Heart right ventricle (tissue), 16 donors: ENCODE measurements at places on chromosomes 3 and 15. TPM values are rescaled to one million over a fixed set of nuclear protein-coding genes. Genes with fewer than 3 reads are reported as not detected.
A peak's percentile ranks its signal among the peaks of the same experiment; 100 is the strongest.

GRCh38 chr3:4570840-4571621 is 77.9 kb downstream of the ITPR1 start:
- H3K27me3 ChIP-seq = no peaks in the 10 kb centered on the region
- no peak overlapping the region for H3K27ac ChIP-seq
- DNase-seq = no peak
- no peaks in the 10 kb centered on the region for H3K36me3 ChIP-seq
- no peak overlapping the region for H3K4me3 ChIP-seq

DNA sequence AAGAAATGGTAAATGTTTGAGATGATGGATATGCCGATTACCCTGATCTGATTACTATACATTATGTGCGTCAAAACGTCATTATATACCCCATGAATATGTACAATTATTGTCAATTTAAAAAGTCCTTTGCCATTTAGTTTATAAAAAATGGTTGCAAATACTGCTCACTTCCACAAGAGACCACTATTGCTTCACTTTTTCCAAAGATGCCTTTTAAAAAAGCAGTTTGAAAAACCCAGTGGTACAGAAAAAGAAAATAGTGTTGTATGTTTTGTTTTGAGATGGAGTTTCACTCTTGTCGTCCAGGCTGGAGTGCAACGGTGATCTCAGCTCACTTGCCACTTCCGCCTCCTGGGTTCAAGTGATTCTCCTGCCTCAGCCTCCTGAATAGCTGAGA is 39.3 kb downstream of the EDEM1 start:
- no peaks in the 10 kb centered on the region for H3K36me3 ChIP-seq
- H3K27ac ChIP-seq = no peak overlapping the region
- no peaks in the 10 kb centered on the region for H3K27me3 ChIP-seq
- H3K4me1 ChIP-seq = peaks cover 9% of the 10 kb centered on the region

GRCh38 chr3:3798631-3799113 is 559 bp upstream of the LRRN1 start:
- H3K27me3 ChIP-seq = peaks cover 63% of the 10 kb centered on the region
- H3K27ac ChIP-seq = no peak overlapping the region
- DNase-seq = peak; percentile 11
- H3K4me3 ChIP-seq = peak overlapping the region; percentile 55
- no peaks in the 10 kb centered on the region for H3K4me1 ChIP-seq

DNA sequence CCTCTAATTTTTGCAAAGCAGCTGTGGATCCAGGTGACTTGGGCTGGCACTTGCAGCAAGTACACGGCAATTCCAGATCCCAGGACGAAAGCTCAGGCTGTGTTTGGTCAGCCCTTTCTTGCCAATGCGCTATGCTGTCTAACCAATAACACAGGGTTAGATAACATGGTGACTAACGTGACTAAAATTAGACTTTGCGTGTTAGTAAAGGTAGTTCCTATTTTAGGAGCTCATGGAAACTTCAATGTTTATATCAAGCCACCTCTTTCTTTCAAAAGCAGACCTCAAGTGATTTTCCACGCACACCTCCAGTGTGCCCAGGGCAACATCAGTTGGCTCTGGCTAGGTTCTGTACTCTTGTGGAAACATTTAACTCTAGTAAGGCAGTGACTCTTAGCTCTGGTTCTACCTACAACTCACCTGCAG is 32.5 kb downstream of the CDCP1 start:
- H3K4me3 ChIP-seq = no peak overlapping the region
- no peaks in the 10 kb centered on the region for H3K36me3 ChIP-seq
- peak; percentile 66 for DNase-seq
- peaks cover 13% of the 10 kb centered on the region for H3K4me1 ChIP-seq
- H3K27ac ChIP-seq = peak overlapping the region; percentile 81
- H3K27me3 ChIP-seq = no peaks in the 10 kb centered on the region

GRCh38 chr3:107817076-107817475 is 273.8 kb downstream of the CD47 start:
- H3K27ac ChIP-seq = no peak overlapping the region
- H3K4me3 ChIP-seq = no peak overlapping the region
- no peaks in the 10 kb centered on the region for H3K4me1 ChIP-seq
- peaks cover 28% of the 10 kb centered on the region for H3K27me3 ChIP-seq

DNA sequence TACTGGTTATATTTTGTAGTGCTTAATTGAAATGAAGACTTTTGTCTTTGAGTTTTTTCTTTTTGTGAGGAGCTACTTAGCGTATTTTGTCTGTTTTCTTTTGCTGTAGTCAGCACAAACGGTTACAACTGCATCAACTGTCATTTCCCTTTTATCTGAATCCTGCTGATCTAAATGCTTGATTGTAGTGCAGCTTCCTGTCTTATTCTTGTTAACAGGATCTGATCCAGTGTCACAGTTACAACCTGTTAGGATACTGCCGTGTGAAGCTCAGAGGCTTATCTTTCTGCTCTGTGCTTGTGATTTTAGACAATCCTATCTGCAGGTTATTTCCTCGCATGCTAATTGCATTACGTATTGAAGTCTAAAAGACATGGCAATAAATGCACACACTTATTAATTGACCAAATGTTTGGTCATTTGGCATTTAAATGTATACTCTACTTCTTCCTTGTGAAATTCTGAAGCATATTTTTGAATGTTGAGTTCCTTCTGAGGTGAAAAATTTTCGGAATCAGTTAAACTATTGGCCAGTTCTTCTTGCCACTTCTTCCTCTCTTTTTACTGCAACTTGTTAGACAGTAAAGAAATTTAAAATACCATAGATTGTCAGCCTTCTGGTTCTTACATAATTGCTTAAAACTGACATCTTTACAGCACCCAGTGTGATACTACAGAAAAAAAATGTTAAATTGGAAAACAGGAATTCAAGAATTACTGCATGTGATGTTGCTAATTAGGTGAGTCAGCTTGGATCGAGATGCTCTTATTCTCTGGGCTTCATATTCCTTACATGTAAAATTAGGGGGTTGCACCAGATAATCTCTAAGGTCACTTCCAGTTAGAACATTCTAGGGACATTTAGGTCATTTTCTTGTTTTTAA is 168.2 kb downstream of the MBNL1 start:
- no peaks in the 10 kb centered on the region for H3K36me3 ChIP-seq
- H3K4me1 ChIP-seq = peaks cover 53% of the 10 kb centered on the region
- H3K27ac ChIP-seq = peak overlapping the region; percentile 10
- no peaks in the 10 kb centered on the region for H3K27me3 ChIP-seq

DNA sequence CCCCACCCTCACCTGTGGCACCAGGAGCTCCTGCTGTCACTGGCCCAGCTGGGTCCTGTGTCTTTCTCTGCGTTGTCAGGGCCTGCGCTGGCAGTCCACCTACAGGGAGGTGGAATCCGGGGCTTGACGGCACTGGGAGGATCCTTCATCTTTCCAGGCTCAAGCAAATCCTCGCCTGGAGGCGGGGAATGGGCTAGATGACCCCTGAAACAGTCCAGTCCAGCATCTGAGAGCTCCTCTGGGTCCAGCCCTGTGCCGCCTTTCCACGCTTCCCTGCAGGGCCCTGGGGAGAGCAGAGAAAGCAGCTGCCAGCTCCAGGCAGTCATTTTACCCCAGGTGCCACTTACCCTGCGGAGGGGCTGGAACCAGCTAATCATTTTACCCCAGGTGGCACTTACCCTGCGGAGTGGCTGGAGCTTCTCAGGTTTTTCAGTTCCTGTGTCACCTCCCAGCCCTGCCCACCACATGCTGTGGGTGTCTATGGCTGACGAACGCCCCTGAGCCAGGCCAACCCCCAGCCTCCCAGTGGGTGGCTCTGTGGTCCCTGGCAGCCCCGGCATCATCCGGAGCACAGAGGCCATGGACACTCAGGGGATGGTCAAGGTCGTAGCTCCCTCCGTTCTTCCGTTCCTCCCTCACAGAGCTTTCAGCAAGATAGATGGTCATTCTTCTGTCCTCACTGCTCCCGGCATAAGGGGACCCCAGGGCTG is 17.9 kb upstream of the ADIPOQ start:
- no peak for DNase-seq
- peaks cover 34% of the 10 kb centered on the region for H3K4me1 ChIP-seq
- peaks cover 28% of the 10 kb centered on the region for H3K27me3 ChIP-seq
- no peaks in the 10 kb centered on the region for H3K36me3 ChIP-seq

GRCh38 chr15:86021281-86022264 is 58.1 kb upstream of the AGBL1 start:
- H3K27me3 ChIP-seq = peaks cover 14% of the 10 kb centered on the region
- no peak for DNase-seq
- H3K36me3 ChIP-seq = no peaks in the 10 kb centered on the region
- no peaks in the 10 kb centered on the region for H3K4me1 ChIP-seq
- H3K27ac ChIP-seq = no peak overlapping the region

Gene CD200R1
- total RNA-seq = 0.45 TPM

Gene SPINK8
- total RNA-seq = not detected

Gene PLA2G4D
- not detected for total RNA-seq
